ENCODE measurements at places on chromosomes 1 and 21. TPM values are rescaled to one million over a fixed set of nuclear protein-coding genes. Genes with fewer than 3 reads are reported as not detected.

DNA sequence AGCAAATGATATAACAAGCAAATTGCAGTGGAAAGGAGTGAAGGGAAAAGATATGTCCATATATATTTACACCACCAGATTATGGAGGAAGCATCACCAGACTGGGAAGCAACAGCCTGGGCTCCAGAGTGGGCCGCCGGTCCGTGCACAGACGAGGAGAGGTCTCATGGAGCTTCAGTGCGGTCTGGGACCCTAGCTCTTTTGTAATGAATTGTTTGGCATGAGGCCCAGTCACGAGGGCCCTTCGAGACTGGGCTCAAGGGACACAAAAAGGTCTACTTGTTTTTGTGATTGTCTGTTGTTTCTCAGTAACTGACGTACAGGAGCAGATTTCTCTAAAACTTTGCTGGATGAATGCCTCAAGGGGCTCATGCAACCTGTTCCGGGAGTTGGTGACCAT, 12.9 kb upstream of the STUM start:
- DNase-seq: no peak

UBQLN4 gene
- 34.1 TPM for total RNA-seq

GRCh38 chr1:27413004-27413403, 20.6 kb downstream of the GPR3 start:
- DNase-seq: no peak

DNA sequence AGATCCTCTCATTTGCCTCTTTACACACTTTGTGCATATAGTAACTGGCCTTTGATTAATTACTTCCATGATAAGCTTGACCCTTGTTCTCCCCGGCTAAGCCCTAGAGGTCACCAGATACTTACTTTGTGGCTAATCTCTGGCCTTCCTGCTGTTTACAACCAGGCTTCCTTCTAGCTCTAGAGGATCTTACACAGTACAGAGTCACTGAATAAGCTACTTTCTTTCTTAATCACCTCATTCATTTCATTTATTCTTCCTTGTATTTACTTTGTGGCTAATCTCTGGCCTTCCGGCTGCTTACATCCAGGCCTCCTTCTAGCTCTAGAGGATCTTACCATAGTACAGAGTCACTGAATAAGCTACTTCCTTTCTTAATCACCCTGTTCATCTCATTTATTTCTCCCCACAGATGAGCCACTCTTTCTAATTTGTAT, 144.3 kb upstream of the C1orf21 start:
- no peak for DNase-seq

DNA sequence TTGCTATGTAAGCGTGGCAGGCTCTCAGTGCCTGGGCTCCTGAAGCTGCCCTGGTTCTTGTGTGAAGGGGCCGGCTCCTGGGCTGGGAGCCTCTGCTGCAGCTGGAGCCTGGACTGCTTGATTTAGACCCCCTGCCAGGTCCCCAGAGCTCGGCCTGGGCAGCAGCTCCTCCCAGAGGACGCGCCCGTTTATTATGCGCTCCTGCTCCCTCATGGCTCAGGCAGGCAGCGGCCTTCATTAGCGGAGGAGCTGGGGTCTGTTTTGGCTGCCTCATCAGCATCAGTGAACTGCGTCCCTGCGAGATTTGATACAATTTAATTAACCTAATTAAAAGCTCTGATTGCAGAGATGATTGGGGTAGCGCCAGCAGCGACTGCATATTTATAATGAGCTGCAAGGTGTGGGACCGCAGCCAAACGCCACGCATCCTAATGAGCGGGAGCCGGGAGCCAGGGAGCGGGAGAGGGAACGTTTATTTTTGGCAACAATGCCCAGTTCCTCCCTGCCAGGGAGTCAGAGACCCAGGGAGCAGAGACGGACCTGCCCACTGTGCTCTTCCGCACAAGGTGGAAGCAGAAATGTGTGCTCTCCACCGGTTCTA, 16.6 kb downstream of the UTP11 start:
- DNase-seq: no peak

DNA sequence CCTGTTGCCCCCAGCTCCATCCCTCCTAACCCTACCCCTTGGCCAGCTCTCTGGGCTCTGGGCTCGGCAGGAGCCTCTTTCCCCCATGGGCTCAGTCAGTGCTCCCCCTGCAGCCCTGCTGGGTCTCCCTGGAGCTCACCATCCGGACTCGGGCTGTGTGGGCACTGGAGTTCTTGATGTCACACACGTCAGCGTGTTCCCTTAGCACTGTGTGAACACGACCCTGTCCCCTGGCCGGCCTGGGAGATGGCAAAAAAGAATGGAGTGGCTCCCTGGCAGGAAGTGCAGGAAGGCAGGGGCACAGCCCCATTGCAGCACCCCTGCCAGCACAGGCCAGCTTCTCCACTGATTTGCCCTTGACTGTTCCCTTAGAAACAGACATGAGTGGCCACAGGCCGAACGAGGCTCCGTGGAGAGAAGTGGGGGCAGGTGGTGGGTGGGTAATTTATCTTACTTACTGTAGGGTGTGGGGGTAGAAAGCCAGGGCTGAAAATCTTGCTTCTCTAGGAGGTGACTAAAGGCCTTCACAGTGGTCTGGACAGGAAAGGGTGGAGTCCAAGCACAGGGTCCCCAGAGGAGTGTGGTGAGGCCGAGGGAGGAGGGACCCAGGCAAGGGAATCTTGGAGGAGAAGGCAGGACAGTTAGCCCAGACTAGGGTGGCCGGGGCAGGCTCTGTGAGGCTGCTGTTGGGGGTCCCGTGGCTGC, 381.7 kb upstream of the VAMP3 start:
- peak; percentile 6 for DNase-seq

- no peak for DNase-seq
Measured at GRCh38 chr21:38841472-38841871, 35.7 kb downstream of the ETS2 start.

- DNase-seq: no peak
Measured at GRCh38 chr21:38852278-38852677, 46.5 kb downstream of the ETS2 start.

GRCh38 chr21:35721701-35722100, 338.6 kb downstream of the SETD4 start:
- DNase-seq: no peak

AKNAD1 gene
- total RNA-seq: 0.37 TPM

DNA sequence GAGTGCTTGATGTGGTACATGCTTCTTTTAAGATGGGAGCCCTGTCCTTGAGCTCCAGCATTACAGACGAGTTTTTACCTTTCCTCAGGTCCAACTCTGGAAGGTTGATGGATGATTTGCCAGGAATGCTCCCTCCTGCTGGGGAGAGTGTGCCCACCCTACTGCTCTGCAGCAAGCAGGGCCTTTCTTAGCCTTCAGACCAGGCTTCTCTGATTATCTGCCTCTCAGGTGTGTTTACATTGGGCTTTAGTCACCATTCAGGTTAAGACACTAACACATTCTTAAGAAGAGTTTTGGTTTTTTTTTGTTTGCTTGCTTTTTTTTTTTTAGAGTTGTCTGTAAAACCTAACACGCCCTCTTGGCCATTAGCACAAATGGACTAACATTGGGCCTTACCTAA, 301.8 kb downstream of the KCNT2 start:
- DNase-seq: no peak

- no peak for DNase-seq
Measured at GRCh38 chr1:163130225-163130856, 61.2 kb downstream of the RGS4 start.

GRCh38 chr1:94433866-94434265, 15.7 kb downstream of the ABCD3 start:
- DNase-seq: no peak

DNA sequence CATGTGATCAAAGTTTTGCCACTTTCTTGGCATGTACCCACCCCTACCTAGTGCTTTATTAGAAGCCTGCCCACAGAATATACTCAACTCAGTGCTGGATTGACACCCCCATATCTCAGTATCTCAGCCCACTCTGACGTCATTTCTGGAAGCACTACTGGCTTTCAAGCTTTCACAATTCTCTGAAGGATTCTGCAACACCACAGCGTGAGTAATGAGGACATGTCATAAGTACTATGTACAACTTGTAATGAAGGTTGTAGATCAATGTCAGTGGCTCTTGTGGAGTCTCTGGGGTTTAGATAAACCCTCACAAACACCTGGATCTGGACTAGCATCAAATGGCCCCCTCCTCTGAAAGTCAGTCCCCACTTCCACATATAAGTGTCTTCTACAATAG, 57.2 kb downstream of the TNFSF4 start:
- no peak for DNase-seq

- DNase-seq: peak; percentile 46
Measured at GRCh38 chr1:208059409-208060001, 148.6 kb upstream of the CD34 start.

DNA sequence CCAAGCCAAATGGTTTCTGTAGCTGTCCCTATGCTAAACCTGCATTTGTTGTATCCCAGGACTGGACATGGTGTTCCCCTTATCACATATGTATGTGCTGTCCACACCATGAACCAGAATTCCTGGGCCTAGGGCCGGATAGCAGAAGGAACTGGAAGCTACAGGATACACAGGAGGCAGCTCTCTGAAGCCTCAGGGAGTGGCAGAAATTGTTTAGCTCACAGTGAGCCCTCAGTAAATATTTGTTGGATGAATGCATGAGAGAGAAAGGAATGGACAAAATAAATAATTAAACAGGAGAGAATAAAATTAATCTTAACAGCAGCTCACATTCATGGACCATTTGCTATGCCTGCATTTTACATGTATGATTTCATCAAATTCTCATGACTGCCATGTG, 2.1 kb downstream of the NIPAL3 start:
- no peak for DNase-seq

MPL gene
- not detected for total RNA-seq

GBP7 gene
- not detected for total RNA-seq

LCE2A gene
- not detected for total RNA-seq

ZNF697 gene
- total RNA-seq: 2.9 TPM

DNA sequence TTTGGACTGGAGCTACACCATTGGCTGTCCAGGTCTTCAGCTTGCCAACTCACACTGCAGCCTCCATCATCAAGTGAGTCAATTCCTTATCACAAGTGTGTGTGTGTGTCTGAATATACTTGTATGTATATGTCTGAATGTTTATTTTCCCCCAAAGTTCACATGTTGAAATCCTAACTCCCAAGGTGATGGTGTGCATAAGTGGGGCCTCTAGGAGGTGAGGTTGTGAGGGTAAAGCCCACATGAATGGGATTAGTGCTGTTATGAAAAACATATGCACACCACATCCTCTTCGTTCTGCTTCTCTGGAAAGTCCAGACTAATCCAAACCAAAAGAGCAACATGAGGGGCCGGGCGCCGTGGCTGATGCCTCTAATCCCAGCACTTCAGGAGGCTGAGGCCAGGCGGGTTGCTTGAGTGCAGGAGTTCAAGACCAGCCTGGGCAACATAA, 48.7 kb upstream of the LBR start:
- DNase-seq: no peak
